ENCODE measurements at places on chromosomes 7 and 10.

DNA sequence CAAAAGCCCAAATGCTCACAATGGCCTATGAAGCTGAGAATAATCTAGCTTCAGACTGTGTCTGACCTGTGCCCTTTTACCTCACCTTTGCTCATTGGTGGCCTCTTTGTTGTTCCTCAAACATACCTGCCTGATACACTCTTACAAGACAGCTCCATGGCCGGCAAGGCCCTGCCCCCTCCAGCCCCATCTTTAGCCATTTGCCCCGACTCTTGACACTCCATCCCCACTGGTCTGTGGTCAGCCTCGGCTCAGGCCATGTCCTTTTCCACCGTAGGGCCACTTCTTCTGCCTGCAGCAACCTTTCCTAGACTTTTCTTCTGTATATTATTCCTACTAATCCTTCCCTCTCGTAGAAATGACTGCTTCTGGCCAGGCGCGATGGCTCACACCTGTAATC is 265.2 kb downstream of the RPS24 start:
- DNase-seq, result no peak

DNA sequence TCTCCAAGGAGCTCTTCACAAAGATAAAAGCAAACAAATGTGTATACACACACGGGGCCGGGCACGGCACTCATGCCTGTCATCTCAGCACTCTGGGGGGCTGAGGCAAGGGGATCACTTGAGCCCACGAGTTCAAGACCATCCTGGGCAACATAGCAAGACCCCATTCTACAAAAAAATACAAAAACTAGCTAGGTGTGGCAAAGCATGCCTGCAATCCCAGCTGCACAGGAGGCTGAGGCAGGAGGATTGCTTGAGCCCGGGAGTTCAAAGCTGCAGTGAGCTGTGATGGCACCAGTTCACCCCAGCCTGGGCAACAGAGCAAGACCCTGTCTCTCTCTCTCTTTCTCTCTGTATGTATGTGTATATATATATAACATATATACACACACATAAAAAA is 22.3 kb downstream of the TTYH3 start:
- no peak for DNase-seq

DNA sequence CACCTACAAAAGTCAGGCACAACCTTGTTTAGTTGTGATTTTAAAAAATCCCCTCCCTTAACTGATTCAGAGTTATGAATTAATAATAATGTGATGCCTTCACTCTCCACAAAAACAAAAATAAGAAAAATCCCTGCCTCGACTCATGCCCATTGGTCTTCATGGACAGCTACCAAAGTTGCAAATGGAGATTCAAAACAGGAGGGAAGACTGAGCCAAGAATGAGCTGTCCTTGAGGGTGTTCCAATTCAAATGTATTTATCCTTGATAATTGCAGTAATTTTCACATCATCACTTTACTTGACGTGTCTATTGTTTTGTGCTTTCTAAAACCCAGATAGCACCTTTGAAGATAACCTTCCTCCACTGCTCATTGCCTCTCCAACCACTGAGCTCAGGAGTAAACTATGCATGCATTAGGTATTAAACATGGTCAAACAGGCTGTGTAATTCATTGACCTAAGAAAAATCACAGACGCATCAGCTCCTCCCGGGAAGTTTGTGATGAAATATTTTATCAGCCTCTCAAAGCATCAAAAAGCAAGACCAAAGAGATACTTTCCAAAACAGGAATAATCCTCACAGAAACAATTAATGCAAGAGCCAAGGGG is 712.7 kb upstream of the IGFBP3 start:
- DNase-seq, result no peak

GRCh38 chr10:75019370-75019769 is 92.1 kb upstream of the SAMD8 start:
- no peak for DNase-seq

DNA sequence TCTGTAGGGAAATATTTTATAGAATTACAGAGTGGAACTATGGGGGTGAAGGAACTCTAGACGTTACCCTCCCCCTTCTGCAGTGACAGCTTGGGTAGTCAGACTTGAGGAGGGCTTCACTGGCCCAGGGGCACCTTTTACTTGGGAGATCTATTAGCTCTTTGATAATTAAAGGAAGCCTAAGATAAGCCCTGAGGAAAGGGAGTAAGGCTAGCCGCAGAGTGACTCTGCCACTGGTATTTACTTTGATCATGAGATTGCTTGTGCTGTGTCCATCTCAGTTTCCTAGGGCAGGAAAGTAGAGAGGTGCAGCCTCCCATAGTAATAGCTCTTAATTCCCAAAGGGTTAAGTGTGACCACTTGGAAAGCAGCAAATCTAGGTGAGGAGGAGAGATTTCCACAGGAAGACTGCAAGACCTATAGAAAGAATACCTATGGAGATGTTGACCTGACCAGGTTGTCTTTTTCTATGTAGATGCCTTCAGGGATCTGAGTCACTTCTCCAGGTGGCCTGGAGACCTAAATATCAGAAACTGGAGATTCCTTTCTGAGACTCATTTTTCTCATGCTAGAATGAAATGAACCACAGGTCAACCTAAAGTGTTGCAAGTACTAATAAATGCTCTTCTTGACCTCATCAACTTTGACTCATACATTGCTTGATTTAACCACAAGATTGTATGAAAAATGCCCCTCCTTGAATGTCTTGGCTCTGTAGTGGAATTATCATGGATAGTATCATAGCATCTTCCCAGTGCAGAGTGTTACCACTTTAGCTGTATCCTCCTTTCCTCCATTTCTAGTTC is 447.3 kb upstream of the GHITM start:
- no peak for DNase-seq

- no peak for DNase-seq
Measured at GRCh38 chr10:35356725-35357092, 20.4 kb downstream of the CCNY start.

DNA sequence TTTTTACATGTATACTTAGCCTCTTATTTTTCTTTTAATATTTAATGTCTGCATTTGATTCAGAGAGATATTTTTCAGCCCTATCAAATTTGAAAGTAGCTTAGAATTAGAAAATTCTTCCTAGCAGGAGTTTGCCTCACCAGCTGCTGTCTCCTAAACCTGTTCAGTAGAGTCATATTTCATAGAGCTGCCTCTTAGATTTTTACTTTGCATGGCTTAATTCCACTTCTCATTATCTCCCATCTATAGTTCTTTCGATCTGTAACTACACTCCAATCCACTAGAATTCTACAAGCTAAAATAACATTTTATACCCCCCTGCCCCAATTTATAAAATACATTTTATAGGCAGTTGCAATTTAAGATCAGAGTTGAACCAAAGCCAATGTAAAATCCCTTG is 227.0 kb downstream of the ANK3 start:
- DNase-seq, result no peak

- DNase-seq, result no peak
Measured at GRCh38 chr10:110033701-110034235, 26.0 kb downstream of the ADD3 start.

DNA sequence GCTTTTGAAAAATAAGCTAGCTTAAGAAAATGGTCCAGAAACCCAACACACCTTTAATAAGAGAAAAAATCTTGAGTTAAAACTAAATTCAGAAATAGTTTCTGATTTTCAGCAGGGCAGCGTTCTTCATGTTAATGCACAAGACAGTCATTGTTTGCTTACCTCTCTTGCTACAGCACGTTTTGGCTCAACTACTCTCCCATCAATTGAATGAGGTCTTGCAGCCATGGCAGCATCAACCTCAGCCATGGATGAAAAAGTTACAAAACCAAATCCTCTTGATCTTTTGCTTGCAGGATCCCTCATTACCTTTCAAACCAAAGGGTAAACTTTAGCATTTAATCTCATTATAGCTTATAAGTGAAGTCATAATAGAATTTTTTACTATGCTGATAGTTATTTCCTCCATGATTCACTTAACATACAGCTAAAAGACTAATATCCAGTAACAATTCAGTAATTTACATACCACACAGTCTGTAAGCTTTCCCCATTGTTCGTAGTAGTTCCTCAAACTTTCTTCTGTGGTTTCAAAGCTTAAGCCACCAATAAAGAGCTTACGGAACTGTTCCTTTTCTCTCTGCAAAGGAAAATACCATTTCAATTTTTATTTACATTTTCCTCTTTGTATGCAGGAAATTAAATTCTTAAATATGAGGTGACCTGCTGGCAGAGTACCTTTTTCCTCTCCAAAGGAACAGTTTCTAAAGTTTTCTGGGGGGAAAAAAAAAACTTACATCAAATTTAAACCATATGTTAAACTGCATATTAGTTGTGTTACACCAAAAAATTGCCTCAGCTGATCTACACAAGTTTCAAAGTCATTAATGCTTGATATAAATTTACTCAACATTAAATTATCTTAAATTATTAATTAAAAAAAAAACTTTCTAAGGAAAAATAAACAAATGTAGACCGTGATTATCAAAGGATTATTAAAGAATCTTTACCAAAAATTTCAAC is 3.1 kb downstream of the HNRNPA2B1 start:
- no peak for DNase-seq

- DNase-seq, result no peak
Measured at GRCh38 chr7:5557920-5558401, 134.3 kb upstream of the TNRC18 start.

DNA sequence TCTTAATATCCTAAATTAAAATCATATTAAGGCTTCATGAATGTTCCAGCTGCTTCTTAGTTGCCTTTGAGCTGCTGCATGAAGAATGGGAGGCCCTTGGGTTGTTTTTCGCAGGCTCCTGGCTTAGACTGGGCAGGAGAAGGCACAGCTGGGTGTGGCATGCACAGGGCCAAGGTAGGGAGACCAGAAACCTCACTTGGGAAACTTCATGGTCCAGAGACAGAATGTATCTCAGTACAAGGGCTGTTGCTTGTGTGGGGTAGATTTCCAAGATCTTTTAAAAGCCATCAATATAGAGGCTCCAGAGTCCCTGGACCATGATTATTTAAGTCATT is 49.9 kb downstream of the BUB3 start:
- no peak for DNase-seq

DNA sequence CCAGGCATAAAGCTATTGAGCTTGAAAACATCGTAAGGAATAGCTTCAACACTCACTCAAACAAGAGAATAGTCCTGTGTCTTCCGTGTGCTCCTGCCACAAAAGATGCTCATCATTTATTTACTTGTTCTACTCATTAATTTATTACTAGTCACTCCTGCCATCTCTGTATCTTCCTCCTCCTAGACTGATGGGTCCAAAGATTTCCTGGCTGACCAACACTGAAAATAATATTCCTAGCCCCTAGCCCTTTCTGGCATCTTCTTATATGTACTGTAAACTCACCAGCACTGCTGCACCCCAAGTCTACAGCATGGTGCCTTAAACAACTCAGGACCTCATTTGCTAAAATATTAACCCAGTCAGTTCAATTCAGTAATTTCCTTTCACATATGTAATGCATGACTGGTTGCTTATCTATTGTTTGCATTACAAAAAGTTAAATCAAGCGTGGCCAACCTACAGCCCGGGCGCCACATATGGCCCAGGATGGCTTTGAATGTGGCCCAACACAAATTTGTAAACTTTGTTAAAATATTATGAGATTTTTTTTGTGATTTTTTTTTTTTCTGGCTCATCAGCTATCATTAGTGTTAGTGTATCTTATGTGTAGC is 86.7 kb upstream of the GSDME start:
- no peak for DNase-seq

GRCh38 chr7:136324073-136324704 is 347.0 kb upstream of the MTPN start:
- no peak for DNase-seq

DNA sequence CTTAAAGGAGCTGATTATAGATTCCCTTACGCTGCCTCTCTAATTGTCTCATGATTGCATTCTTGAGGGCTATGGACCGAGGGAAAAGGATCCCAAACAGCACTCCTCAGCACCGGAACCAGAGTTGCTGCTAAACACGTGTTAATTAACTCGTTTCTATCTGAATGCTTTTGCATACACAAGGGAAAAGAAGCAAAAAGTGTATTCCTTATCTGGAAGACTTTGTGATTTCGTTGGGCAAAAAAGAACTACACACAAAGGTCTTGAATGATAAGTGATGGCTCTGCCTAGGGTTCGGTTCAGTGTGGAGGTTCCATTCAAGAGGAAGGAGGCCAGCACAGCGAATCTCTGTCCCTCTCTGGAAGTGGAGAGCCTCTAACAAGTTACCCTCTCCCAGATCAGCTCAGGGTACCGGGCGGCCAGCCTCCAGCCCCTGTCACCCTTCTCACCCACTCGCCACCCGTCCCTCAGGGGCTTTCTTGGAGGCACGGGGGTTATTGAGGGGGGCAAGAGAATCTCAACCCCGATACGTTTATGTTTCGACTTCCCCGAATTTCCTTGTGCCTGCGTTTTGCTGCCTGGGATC is 515 bp upstream of the SLC4A2 start:
- DNase-seq, result no peak

- DNase-seq, result no peak
Measured at GRCh38 chr7:139061416-139061815, 25.6 kb upstream of the ZC3HAV1L start.

DNA sequence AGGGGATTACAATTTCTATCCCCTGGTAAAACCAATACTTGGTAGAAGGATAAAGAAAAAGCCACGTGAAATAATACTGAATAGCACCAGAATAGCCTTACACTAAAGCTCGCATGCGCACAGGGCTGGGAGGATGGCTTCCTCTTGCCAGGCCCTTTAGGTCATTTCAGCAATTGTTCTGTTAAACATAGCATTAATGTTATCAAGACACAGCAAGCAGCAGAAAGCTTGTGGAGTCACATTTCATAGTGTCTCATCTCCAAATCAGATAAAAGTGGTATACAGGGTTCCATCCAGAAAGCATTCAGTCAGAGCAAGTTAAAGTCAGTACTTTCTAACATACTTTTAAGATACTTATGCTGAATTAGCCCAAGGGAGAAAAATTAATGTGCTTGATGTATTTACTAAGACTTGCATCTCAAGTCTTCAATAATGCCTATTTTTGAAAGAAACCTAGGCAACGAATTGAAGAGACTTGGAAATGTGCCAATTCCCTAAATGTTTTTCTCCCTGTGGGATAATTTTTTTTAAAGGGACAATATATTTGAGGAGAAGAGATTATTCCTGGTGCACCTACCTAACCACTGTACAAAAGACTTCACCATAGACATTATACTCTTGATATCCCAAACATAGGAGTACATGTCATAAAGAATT is 14.3 kb upstream of the NPM3 start:
- DNase-seq, result no peak

GRCh38 chr7:8175929-8176369 is 86.0 kb downstream of the ICA1 start:
- no peak for DNase-seq

DNA sequence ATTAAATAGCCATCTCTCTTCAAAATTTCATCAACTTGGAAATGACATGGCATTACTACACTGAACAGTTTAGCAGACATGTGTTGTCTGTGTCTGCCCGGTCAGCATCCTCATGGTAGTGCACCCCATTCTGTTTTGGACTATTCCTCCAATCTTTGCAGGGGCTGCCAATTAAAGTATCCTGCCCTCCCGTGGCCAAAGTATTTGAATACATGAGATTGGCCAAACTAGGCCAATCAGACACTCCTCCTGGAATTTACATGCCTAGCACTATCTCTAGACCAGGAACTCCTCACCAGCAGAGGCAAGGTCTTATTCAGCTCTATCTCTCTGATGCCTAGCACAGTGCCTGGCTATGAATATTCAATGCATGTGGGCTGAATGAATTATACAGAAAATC is 4.4 kb downstream of the SHTN1 start:
- DNase-seq, result no peak

Data from activated gamma-delta T cell treated with Interleukin-2 at 50 U/mL for 16 hours (primary cell).